Activated CD4-positive, CD25-positive, alpha-beta regulatory T cell treated with anti-CD3 and anti-CD28 coated beads, Interleukin-2, amount 50 U/mL, for 24 hours (primary cell): ENCODE measurements at places on chromosomes 3 and 15.

GRCh38 chr15:72227192-72227586 lies 3.8 kb downstream of the PKM start:
- peak; percentile 30 for ATAC-seq

- ATAC-seq, result no peak
Observed at GRCh38 chr3:181278468-181279238, 289.1 kb upstream of the DNAJC19 start.

DNA sequence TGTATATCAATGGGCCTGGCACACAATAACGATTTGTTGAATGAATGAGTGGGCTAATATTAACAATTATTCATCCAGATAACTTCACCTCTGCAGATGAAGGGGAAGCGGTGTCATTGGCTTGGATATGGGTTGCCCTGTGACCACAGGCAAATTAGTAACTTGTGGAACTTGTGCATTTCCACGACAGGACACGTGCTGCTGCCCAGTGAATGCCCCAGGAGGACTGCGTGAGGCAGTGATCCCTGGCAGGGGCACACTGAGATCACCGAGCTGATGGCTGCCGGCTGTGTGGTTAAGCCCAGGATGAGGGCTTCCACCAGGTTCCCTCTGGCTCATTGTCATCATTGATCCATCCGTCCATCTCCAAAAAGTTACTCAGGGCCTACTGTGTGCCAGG lies 84.1 kb upstream of the HACD2 start:
- ATAC-seq, result no peak

DNA sequence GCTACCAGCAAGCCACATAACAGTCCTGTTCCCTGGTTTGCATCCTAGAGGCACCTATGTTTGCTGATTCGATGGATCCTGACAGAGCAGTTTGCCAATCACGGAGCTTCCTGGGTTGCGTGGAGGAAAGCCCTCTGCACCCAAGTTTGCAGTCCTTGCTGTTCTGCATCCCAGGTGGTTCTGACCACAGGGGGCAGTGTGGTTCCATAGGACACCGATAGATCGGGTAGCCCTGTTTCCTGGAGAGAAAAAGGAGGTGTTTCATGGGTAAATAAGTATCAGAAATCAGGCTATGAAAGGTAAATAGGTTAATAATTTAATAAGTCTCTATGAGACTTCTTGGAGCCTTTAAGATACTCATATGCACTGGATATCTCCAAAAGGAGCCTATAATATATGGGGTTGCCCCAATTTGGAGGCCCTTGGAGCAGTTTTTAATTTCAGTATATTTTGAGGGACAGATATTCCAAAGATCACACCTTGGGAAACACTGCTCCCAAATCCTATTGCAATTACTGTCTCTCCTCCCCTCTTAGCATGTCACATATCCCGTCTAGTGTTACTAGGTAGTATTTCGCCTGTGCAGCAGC lies 194.6 kb upstream of the TPM1 start:
- no peak for ATAC-seq

- no peak for ATAC-seq
Observed at GRCh38 chr3:185629554-185630181, 43.6 kb downstream of the SENP2 start.

DNA sequence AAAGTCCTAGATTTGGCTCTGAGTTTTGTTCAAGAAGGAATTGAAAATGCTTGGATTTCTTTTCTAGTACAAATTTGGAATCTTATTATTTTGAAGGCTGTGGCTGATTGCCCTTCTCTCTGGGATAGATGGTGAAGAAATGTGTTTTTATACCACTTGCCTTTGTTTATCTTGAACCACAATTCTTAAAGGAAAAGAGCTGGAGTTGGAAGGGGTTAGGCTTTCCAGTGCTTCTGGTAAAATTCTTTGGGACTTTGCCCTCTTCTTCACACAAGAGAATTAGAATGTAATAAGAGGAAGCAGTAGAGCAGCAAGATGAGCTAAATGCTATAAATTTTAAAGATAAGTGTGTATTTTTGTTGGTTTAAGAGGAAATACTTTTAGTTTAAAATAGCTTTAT lies 65.8 kb downstream of the COL6A5 start:
- no peak for ATAC-seq

DNA sequence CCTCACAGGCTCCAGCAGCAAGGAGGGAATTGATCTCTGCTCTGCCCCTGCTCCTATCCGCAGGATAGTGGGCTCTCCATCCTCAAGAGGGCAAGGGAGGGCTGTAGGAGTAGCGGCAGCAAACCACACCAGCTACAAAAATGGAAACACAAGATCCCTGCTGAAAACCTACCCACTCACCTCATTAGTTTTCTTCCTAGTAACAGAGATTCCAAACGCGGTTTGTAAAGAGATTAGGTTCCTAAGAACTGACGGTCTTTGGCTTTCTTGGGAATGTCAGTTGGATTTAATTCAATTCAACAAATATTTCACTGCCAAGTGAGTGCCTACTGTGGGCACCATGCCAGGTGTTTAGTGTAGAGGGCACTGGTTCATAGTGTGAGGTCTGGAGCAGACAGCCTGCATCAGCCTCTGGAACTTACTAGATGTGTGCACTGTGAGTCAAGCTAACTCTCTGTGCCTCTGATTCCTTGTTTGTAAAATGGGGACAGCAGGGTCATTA lies 84.7 kb downstream of the MRPL46 start:
- ATAC-seq, result no peak

DNA sequence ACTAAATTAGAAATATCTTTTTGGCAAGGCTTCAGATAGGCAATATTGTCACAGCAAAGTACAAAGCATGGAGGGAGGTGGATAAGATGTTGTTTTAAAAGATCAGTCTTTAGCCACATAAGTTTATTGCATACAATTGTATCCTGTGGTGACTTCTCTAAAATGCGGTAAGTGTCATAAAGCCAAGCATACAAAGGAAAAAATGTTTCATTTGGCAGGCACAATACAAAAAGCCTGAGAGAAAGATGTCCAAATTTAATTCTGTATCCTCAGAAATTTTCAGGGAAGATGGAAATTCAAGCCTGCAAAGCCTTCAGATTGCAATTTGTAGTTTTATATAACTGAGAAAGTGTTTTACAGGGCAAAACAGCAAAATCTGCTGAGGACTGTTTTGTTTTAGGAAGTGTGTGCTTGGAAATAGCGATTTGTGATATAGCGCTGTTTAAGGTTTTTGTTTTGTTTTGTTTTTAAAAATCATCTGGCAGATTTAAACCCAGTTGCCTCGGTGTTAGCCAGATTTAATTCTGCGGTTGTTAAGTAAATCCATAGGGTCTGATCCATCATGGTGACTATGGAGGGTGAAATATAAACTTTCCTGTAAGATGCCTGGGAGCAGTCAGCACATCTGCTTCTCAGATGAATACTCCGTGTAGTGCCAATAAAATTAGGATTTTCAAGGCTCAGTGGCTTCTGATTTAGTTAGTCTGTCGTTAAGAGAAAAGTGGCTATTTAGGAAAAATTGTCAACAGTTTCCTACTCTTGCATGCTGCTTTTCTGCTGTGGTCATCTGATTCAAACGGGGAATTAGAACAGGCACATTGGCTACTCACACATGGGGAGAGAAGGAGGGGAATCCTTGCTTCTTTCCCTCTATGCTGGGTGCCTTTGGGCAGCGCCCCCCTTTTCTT lies 8.0 kb downstream of the KAT2B start:
- no peak for ATAC-seq

- no peak for ATAC-seq
Observed at GRCh38 chr3:57544181-57545125, at the start of gene DNAH12. Gene DNAH12 (minus strand): TSS chr3:57544344. CDS start chr3:57542870, 1,474 bp downstream.

DNA sequence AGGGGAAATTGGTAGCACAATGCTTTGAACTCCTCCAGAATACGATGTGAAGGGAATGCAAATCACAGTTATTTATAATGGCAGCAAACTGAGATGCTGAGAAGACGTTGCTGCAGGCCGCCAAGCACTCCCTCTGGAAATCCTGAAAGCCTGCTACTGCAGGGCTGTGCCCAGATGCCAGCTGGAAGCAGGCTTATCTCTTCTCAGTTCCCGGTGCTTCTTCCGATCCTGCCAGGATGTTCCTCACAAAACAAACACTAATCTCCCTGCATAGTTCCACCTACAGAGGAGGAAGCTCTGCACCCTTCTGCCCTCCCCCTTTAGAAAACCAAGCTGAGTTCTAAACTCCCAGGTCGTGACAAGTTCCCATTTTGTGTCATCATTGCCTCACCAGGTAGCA lies 201.7 kb upstream of the BCL6 start:
- no peak for ATAC-seq

- ATAC-seq, result no peak
Observed at GRCh38 chr15:65790694-65791334, 1.3 kb downstream of the DENND4A start.

DNA sequence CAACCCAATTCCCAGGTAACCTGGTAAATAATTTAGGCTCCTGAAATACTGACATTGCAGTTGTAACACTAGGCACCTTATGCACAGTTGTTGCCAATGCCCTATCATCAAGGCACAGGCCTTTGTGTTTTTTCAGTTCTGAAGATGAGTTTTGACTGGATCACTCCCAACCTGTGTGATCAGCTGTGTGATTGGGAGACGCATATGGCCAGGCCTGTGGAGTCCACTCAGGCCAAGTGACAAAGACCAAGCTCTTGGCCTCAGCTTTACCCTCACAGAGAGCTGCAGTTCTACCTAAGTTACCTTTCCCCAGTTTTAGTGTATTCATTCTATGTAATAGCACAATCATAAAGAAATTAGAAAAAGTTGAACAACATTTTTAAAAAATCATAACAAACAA lies 19.2 kb upstream of the AQP9 start:
- ATAC-seq, result no peak

GRCh38 chr3:38655708-38656300 lies 6.3 kb upstream of the SCN5A start:
- peak; percentile 24 for ATAC-seq

DNA sequence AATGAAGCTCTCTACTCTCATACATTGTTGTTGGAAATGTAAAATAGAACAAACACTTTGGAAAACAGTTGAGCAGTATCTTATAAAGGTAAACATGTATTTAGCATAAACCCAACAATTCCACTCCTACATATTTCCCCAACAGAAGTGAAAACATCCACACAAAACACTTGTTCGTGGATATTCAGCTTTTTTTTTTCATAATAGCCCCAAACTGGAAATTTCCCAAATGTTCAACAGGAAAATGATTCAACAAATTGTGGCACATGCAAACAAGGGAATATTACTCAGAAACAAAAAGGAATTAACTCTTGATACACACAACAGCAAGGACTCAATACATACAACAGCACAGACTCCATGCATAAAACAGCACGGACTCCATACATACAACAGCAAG lies 28.5 kb downstream of the RFTN1 start:
- ATAC-seq, result no peak

DNA sequence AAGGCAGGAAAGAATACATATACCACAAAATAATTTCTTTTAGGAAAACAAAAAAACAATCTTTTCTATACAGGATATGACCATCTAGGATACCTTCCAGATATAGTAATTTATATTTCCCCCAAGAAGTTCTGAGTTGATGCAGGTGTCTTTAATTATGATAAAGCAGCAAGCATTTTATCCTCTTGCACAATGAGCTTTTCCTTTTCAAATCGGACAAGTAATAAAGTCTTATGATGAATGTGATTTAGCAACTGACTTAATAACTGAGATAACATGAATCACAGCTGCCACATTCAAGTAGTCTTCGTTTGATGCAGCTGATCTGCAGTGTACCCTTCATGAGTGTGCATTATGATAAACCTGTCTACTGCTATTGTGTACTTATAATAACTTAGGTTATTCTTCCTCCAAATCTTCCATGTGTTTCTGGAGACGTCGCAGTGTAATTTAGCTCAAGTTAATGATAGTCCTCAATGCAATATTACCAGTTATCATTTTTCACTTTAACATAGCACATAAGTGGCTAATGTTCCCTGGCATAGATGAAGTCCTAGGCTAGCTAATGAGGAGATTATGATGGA lies 260.3 kb upstream of the MRPL3 start:
- ATAC-seq, result no peak

DNA sequence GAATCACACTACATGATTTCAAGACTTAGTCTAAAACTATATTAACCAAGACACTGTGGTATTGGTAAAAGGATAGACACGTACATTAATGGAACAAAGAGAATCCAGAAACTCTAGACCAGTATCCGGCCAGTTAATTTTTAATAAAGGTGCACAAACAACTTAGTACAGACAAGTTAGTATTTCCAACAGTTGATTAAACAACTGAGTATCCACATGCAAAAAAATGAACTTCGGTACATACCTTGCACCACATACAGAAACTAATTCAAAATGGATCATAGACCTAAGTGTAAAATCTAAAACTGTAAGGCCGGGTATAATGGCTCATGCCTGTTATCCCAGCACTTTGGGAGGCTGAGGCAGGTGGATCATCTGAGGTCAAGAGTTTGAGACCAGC lies 46.6 kb upstream of the DUSP7 start:
- ATAC-seq, result no peak

GRCh38 chr3:100269410-100270214 lies 8.8 kb downstream of the TBC1D23 start:
- ATAC-seq, result peak; percentile 89

GRCh38 chr15:76075046-76075445 lies 15.3 kb downstream of the TMEM266 start:
- no peak for ATAC-seq

- ATAC-seq, result no peak
Observed at GRCh38 chr15:68417897-68418296, 14.1 kb downstream of the ITGA11 start.

GRCh38 chr3:38548154-38548931 lies 52.2 kb downstream of the EXOG start:
- ATAC-seq, result no peak

DNA sequence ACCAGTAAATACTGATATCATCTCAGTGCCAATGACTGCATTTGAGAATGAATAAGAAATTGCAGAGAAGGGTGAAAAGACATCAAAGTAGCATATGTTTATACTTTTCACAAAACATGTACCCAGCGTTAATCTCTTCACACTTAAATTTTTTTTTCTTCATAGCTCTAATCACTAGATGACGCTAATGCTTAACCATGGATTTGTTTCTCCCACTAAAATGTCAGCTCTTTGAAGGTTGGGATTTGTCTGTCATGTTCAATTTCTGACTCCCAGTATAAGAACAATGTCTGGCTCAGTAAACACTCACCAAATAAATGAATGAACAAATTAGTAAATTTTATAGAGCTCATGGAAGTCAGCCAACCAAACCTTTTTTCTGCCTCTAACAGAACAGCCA lies 78.3 kb upstream of the LMCD1 start:
- ATAC-seq, result no peak

- ATAC-seq, result peak; percentile 38
Observed at GRCh38 chr3:141336672-141337522, 31.4 kb upstream of the ZBTB38 start.

DNA sequence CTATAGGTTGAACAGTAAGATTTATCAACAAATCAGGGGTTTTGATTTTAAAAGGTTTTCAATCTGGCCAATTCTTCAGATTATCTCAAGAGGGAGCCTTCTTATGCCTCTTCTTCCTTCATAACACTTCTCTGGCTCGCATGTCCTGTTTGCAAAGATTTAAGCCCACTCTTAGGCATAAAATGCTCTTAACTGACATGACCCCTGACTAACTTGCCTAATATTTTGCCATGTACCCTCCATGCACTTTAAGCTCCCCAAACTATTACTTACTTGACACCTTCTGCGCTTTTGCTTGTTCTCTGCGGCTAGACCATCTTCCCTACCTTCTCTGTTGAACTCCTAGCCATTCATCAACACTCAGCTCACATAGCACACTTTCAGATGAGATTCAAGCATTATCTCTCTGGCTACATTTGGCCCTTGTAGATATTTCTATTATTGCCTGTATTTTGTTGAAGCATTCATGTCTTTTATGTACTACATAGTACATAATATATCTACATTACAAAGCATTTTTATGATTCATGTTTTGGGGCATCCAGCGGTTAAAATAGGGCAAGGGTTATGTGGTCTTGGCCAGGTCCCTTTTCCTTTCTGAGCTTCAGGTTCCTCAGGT lies 1.0 kb upstream of the ARIH1 start:
- no peak for ATAC-seq
